Fibroblast of upper back skin (primary cell): ENCODE measurements at places on chromosomes 13 and 19.
A peak's percentile ranks its signal among the peaks of the same experiment; 100 is the strongest.

GRCh38 chr13:102658660-102659059 lies 36.2 kb downstream of the METTL21C start:
- peak; percentile 4 for DNase-seq

GRCh38 chr13:97372936-97373335 lies 61.0 kb upstream of the RAP2A start:
- DNase-seq: no peak

DNA sequence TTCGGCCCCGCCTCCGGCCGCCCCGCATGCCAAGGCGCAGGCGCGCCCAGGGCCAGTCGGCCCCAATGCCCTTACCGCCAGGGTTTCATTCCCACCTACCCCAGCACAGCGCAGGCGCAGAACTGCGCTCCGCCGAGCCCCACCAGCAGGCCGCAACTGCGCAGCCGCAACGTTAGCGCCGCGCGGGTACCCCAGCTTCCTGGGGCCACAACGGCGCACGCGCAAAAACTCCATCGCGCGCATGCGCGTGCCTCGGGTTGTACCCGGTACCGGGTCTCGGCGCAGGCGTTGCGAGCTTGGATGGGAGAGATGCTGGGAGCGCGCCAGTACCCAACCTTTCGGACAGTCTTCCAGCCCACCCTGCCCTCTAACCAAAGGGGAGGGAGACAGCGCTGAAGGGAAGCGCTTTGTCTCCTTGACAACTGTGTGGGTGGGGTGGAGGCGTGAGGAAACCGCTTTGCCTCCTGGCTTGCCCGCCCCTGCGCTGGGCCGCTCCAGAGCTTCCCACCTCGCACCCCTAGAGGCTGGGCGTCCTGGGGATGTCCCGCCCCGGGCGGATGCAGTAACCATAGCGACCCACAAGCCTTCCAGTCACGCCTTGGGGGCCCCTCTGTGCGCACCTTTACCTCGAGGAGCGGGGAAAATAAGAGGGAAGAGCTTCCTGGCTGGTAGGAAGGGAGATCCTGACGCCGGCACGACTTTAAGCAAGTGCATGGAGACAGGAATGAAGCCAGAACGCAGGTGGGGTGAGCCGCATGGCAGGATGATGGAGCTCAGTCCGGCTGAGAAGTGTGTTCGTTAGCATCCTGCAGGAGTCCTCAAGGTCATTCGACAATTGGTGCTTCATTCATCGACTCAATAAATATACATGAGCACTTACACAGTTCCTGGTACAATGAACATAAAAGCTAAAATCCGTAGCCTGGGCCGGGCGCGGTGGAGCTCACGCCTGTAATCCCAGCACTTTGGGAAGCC lies 525 bp upstream of the MYPOP start:
- DNase-seq: peak; percentile 97

GRCh38 chr19:5030822-5031221 lies 61.9 kb downstream of the KDM4B start:
- DNase-seq: no peak

- no peak for DNase-seq
Measured at GRCh38 chr19:40800339-40800996, 1.5 kb downstream of the EGLN2 start.

- DNase-seq: peak; percentile 2
Measured at GRCh38 chr13:21987793-21988192, 316.9 kb downstream of the FGF9 start.
